Left lung (tissue), 14 donors: ENCODE measurements at places on chromosomes 4 and X. TPM values are rescaled to one million over a fixed set of nuclear protein-coding genes. Genes with fewer than 3 reads are reported as not detected.

The F8A3 gene
- polyA plus RNA-seq, result 12.7 TPM

- DNase-seq, result no peak
These were observed 27.7 kb downstream of the FGF5 start for GRCh38 chr4:80294206-80294605.

DNA sequence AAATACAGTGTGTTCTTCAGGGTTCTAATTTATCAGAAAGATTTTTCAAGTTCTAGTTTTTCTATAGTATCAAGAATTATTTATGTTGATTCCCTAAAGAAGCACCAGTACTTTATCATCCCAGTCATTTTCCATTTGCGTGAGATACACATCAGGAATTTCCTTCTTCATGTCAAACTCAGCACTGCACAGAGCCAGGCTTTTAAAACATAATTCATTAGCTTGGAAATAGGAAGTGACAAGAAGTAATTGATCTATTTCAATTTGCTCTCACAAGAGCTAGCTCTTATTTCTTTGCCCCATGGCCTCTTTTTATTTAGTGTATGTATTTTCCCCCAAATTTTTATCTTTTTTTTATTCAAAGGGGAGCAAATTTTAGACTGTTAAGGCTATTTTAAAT lies 13.0 kb upstream of the SLC10A4 start:
- no peak for DNase-seq

DNA sequence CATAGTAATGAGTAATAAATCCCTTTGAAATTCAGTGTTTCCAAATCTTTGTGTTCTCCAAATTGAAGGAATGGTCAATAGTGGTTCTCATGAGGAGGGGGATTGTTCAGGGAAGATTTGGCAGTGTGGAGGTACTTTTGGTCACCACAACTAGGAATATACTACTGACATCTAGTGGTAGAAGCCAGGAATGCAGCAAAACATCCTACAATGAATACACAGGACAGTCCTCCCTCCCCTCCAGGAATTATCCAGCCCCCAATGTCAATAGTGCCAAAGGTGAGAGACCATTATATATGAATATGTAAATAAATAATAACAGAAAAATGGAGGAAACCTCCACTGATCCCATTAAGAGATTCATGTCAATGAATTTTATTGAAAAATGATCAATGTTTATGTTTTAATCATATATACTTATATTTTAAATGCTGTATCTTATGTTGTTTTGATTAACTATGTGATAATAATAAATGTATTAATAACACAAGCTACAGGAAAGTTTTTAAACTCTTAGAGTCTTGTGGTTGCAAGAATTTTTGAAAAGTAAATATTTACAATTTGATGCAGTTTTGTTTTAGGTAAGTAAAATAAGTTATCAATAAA lies 14.4 kb upstream of the FAM9A start:
- DNase-seq, result peak; percentile 41

The CT45A3 gene
- polyA plus RNA-seq, result not detected

DNA sequence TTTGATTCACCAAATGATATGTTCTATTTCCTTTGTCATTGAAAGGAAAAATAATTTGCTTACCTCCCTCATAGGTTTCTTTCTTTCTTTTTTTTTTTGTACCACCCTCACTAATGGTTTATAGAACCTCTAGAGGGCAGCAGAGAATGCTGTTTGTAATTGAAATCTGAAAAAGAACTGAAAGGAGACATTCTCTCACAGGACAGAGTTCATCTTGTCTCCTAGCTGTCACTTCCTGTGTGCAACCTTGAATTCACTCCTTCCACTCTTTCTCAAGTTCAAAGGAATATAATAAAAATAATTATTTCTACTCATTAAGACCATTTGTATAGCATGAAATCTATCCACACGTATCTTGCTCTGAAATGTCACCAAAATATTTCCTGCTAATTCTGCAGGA lies 51.0 kb downstream of the GUCY1B1 start:
- peak; percentile 73 for DNase-seq

GRCh38 chr4:110635163-110635865 lies 12.4 kb upstream of the PITX2 start:
- DNase-seq, result no peak

- DNase-seq, result no peak
These were observed 4.5 kb downstream of the APLN start for GRCh38 chrX:129650183-129650689.

- no peak for DNase-seq
These were observed 190.7 kb upstream of the FAM241A start for GRCh38 chr4:111954550-111954949.

- DNase-seq, result no peak
These were observed 364.9 kb downstream of the ZNF674 start for GRCh38 chrX:46180258-46180687.

The HERC5 gene
- 4.4 TPM for polyA plus RNA-seq

DNA sequence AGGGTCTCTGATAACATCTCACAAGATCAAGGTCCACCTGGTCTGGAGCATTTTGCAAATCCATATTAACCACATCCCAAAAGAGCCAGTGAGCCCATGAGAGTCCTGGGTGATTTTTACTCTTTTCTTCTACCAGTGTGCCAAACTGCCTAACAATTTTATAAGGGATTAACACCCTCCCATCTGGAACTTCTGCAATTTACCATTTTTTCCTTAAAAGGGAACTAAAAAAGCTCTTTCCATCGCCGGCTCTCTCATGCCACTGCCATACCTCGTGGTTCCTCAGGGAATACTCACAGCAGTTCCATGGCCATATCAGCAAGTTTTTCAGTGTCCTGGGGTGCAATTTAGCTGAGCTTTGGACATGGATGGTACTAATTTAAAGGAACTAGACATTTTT lies 55.7 kb downstream of the SEPSECS start:
- no peak for DNase-seq

GRCh38 chr4:185394568-185395237 lies 1.0 kb downstream of the LRP2BP start:
- DNase-seq, result no peak

The MAGEB2 gene
- not detected for polyA plus RNA-seq

GRCh38 chr4:176360446-176360845 lies 40.7 kb downstream of the SPCS3 start:
- DNase-seq, result no peak

The VCX gene
- not detected for polyA plus RNA-seq

- DNase-seq, result no peak
These were observed 17.2 kb upstream of the CCNI start for GRCh38 chr4:77092975-77093374.

GRCh38 chrX:153884136-153884535 lies 1.8 kb downstream of the L1CAM start:
- no peak for DNase-seq

GRCh38 chr4:120718979-120719566 lies 203.5 kb downstream of the PRDM5 start:
- DNase-seq, result no peak

DNA sequence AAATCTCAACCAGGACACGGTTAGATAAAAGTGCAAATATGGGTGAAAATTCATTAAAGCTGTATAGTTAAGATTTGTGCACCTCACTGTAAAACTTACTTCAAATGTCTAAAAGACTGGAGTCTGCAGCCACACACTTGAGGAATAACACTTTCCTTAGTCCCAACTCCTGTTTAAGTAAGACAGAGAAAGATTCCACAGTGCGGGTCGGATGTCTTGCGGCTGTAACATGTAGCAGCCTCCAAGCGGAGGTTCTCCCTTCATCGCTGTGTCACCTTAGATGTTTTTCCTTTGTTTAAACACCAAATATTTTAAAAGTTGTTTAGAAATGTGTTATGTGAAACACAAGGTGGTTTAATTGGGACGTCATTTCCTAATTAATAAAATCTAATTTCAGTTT lies 905 bp upstream of the MAEA start:
- no peak for DNase-seq

DNA sequence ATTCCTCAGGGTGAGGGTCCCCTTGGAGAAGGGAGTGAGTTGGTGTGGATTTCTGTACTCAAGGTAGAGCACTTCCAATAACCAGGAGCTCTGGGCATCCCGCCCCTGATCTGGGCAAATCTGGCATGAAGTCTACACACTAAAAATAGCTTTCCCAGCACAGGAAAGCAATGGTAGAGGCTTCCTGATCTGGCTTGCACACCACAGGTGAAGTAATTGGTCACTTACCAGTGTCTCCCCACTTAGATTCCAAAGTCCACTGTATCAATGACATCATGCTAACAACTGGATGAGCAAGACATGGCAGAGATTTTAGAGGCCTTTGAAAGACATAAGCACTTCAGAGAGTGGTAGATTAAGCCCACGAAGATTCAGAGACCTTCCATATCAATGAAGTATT lies 17.8 kb upstream of the IDS start:
- no peak for DNase-seq

GRCh38 chr4:40372651-40373050 lies 37.5 kb downstream of the CHRNA9 start:
- no peak for DNase-seq

DNA sequence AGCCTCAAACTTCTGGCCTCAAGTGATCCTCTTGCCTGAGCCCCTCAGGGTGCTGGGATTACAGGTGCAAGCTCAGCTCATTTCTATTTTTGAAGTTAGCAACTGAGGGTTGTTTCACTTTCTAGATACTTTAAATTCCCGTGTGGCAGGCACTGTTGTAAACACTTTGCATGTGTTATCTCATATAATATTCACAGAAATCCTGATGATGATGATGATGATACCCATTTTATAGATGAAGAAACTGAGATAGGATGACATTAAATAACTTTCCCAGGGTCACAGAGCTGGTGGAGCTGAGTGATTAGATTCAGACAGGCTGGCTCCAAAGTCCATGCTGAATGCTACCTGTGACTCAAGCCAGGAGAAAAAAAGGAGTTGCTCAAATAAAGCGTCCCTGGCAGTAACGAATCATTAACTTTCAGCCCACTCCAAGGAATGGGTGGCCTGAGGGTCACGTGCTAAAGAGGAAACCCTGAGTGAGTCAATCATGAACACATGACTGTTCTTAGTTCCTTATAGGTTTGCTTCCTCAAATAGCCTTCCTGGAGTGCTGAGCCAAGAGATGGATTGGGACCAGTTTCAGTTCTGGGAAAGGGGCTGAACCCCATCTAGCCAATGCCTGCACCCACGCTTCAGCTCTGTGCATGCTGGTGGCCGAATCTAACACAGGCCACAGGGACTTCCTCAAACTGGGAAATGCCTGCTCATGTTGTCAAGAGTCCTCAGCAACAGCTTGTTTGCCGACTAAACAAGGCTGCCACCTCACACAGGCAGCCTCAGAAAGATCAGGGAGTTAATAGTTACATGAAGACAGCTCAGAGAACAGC lies 52.8 kb downstream of the RBM47 start:
- DNase-seq, result peak; percentile 76
